Activated CD4-positive, alpha-beta T cell treated with anti-CD3 and anti-CD28 coated beads for 4 hours (primary cell): ENCODE measurements at places on chromosomes 16 and 17.

DNA sequence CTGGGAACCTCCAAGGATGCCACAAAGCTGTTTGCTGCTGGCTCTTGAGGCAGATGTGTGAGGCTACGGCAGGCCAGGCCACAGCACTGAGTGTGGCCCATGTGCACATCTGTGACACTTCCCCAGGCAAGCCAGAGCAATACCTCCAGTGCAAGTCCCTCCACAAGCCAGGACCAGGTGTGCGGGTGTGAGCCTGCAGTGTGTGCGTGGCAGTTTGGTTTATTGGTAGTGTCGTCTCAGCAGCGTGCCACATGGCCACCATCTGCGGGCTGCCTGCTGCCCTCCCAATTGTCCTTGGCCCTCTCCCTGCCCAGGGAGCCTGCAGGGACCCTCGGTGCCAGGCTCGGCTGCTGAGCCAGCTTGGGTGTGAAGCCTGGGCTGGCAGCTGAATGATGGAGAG lies 9.9 kb upstream of the SREBF1 start:
- no peak for DNase-seq

GRCh38 chr17:38460082-38460715 lies 31.9 kb downstream of the ARHGAP23 start:
- DNase-seq, result no peak

GRCh38 chr17:57566721-57567120 lies 178.4 kb downstream of the CCDC182 start:
- DNase-seq, result no peak

GRCh38 chr17:82602986-82603710 lies 45.1 kb downstream of the WDR45B start:
- DNase-seq, result no peak

- DNase-seq, result no peak
These were observed 21.9 kb downstream of the CRK start for GRCh38 chr17:1434150-1434549.

DNA sequence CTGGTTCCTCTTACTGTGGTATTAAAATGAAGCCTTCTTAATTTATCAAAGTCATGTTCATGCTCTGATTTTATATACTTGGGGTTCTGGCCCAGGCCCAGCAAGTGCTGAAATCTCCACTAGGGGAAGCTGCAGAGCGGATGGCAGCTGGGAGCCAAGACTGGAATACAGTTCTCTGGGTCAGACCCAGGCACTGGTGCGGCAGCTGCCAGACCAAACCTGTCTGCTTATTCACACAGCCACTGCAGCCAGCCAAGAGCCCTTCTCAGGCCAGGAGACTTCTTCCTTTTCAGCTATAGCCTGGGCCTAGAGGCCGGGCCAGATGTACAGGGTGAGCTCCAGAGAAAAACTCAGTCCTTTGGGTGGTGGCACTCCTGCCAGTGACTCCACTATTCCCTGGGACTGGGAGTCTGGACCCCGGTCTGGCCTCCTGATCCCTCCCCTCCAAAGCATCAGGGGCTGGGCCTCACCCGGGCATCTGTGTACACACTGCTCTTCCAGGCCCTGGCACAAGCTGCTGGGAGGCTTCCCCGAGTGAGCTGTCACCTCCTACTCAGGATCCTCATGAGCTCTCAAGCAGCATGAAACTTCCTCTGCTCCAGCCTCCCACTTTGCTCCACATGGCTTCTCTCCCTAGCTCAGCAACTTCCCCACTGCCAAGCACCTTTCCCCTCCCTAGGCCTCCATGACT lies 24.4 kb downstream of the ATP6V0D1 start:
- no peak for DNase-seq

- DNase-seq, result no peak
These were observed 387.6 kb upstream of the MAF start for GRCh38 chr16:79988089-79988488.

- DNase-seq, result no peak
These were observed 152.7 kb upstream of the ERCC4 start for GRCh38 chr16:13767215-13767614.

DNA sequence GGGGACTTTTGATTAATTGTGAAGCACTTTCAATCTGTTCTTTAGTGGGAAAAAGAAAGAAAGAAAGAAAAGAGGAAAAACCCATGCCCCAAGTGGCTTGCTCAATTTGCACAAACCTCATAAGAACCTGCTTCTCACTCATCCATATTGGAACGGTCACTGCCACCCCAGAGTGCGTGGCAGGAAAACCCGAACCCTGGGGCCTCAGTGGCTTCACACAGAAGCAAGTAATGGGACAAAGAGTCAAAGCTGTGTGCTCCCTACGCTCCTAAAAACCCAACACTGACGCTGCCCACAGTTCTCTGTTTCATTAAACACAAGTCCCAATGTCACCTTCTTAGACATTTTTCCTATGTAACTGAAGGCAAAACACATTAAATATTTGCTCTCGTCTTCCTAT lies 1.2 kb downstream of the SLC6A4 start:
- DNase-seq, result no peak

DNA sequence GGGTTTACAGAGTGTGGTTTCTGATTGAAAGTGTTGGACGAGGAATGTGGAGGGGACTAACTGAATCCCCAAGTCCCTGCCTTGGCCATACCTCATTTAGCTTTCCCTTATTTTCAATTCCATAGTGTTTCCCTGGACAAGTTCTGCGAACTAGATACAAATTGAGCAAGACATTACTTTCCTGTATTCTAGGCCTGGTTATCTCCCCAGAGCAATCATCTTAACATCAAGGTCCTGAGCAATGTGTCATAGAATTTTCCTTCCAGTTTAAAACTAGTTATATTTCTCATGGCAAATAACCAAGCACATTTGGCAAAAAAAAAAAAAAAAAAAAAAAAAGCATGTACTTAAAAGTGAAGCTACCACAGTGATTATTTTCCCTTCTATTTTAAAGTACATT lies 330.1 kb downstream of the CDH11 start:
- DNase-seq, result no peak

- no peak for DNase-seq
These were observed 450.3 kb upstream of the CDH11 start for GRCh38 chr16:65572156-65572555.

DNA sequence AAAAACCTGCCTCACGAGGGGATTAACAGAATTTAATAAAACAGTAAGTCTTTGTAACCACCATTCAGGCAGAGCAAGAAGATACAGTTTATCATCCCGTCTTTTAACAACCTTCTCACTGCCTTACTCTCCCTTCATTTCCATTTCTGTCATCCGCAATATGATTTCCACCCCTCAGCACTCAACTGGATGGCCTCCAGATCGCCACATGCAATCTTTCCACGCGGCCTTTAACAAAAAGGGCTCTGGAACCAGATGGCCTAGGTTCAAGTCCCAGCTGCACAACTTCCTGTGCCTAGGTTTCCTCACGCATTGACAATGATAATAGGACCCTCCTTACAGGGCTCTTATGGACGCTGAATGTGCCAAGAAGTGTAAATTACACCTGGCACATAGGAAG lies 103.6 kb downstream of the GAS7 start:
- no peak for DNase-seq

GRCh38 chr17:78628547-78629435 lies 51.6 kb upstream of the DNAH17 start:
- DNase-seq, result no peak

- no peak for DNase-seq
These were observed 32.7 kb downstream of the TLE7 start for GRCh38 chr16:71409011-71409775.

DNA sequence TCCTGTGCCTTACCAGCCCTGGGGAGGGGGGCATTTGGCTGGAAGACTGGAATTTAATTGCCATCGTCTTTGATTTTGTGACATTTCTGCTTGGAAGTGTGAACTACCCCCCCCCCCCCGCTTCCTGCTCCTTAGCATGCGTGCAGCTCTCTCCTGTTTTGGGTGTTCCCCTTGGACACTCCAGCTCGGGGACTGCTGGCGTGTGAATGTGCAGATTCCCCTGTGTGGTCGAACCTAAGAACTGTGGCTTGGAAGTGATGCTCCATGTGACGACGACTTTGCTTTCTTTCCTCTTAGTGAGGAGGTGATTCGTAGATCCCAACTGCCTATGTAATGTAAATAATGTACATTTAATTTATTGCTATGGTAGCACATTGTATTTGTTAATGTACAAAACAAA lies 26.1 kb downstream of the OR1D5 start:
- DNase-seq, result no peak

- no peak for DNase-seq
These were observed 35.0 kb upstream of the ASIC2 start for GRCh38 chr17:33328129-33328528.

- no peak for DNase-seq
These were observed 123.4 kb downstream of the NTN1 start for GRCh38 chr17:9144502-9145249.

DNA sequence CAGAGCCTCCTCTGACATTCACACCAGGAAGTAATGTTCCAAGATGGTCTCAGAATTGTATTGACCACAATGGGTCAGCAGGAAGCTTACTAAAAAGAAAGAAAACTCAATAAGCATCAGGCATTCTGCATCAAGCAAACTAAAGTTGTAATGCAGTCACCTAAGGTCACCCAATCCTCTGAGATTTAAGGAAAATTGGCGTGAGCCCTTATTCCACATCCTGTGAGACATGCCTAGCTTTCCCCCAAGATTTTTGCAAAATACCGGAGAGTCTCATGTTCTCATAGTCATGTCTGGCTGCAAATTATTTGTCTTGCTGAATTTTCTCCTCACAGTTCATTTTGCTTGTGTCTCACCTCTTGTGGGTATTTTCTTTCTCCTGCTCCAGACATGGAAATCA lies 417.1 kb upstream of the SOX9 start:
- DNase-seq, result no peak

- DNase-seq, result no peak
These were observed 252.5 kb downstream of the SLC39A11 start for GRCh38 chr17:72840019-72840418.

DNA sequence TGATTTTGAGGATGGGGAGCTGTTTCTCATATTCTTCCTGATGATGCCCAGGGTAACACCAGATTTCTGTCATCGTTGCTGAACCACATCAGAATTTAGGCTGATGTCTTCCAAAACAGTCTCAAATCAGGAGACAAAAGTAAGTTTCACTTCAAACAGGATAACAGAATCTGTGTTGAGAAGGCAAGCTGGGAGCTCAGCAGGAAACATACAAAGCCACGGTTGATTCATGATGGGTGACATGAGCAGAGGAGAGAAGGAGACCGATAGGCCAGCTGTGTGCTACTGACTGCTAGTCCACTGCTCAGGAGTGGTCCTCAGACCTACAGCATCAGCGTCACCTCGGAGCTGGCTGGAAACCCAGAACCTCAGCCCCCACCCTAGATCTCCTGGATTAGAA lies 62.9 kb upstream of the RCVRN start:
- no peak for DNase-seq

GRCh38 chr16:85645021-85645589 lies 32.0 kb downstream of the GSE1 start:
- no peak for DNase-seq

DNA sequence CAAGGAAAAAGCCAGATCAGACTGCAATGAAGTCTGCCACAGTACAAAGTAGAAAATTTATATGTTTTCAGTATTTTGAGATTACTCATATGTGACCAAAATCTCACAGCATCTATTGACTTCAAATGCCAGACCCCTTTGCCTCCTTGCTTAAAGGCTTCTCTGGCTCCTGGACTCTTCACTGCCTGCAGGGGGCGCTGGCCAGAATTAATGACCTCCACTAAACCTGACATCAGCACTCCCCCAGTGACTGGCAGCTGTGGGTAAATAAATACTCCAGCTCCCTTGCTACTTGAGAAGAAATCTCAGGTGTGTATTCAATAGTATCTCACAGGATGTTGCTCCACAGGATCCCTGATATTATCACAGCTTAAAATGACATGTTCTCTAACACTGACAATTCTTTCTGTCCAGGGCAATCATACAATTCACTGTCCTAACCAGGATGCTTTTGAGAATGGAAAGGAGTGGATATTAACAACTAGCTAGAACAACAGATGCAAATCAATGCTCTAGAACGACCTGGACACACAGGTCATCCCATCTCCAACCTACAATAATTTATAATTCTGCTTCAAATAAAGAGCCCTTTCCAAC lies 4.0 kb downstream of the BECN1 start:
- DNase-seq, result peak; percentile 62

DNA sequence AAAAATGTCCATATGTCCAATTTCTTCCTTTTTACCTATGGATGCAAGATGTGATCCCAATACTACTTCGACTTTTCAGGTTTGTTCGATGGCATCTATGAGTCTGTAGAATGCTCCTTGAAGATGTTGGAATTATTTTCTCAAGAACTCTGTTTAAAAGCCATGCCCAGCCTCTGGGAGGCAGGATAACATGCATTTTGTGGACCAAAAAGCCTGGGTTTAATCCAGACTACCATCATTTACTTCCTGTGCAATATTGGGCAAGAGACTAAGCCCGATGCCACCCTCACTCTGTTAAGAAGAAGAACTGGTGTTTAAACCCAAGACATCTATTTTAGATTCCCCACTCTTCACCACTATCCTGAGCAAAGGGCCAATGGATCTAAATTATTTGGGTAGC lies 42.8 kb upstream of the SALL1 start:
- DNase-seq, result no peak

DNA sequence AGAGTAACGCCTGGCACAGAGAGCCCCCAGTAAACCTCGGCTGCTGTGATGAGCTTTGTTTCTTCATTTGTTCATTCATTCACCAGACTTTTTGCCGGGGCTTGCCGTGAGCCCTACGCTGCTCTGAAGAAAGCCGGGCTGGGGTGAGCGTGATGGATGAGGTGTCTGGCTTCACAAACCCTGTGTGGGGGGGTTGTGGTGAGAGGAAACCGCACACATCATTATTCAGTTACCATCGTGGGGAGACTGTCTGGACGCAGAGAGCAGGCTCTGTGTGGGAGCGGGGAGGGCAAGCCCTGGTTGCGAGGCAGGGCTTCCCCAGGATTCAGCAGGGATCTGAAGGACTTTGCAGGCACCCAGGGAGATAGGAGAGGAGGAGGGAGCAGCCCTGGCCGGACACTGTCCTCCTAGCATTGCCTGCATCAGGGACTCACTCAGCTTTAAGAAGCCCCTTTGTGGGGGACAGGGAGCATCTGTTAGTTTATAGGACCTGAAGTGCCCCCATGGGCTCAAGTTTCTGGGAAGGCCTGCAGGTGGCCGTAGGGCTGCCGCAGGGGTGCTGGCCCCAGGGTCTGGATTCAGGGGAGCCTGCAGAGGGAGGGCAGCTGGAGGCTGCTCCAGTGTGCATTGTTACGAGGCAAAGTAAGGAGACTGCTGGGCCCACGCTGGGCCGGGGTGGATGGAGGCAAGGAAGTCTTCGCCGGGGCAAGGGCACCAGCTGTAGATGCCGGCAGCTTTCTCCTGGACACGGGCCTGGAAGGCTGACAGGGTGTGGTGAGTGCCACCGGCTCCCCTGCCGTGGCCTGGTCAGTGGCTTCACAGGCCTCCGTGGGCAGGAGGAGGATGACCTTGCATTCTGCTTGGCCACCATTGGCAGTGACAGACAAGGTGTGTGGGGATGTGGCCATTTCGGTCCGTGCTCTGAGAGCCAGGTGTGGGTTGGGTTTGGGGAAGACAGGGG lies 334.5 kb downstream of the SEC14L1 start:
- DNase-seq, result peak; percentile 81
